Activated T-helper 1 cell treated with anti-CD3 and anti-CD28 coated beads, Interleukin-2, amount 50 U/mL, for 16 hours (primary cell): ENCODE measurements at places on chromosomes 2 and 18.

GRCh38 chr2:3692375-3692774, 11.0 kb upstream of the DCDC2C start:
- DNase-seq, result no peak

GRCh38 chr18:42157878-42158277, 202.8 kb downstream of the PIK3C3 start:
- DNase-seq, result no peak

DNA sequence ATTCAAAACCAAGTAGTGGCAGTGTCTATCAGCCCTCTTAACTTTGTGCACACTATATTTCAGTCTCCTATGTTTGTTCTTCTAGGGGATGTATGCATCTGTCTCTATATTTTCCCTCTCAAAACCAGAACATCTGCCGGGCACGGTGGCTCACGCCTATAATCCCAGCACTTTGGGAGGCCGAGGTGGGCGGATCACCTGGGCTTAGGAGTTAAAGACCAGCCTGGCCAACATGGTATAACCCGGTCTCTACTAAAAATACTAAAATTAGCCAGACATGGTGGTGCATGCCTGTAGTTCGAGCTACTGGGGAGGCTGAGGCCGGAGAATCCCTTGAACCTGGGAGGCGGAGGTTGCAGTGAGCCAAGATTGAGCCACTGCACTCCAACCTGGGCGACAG, 9.9 kb upstream of the GAREM2 start:
- no peak for DNase-seq

DNA sequence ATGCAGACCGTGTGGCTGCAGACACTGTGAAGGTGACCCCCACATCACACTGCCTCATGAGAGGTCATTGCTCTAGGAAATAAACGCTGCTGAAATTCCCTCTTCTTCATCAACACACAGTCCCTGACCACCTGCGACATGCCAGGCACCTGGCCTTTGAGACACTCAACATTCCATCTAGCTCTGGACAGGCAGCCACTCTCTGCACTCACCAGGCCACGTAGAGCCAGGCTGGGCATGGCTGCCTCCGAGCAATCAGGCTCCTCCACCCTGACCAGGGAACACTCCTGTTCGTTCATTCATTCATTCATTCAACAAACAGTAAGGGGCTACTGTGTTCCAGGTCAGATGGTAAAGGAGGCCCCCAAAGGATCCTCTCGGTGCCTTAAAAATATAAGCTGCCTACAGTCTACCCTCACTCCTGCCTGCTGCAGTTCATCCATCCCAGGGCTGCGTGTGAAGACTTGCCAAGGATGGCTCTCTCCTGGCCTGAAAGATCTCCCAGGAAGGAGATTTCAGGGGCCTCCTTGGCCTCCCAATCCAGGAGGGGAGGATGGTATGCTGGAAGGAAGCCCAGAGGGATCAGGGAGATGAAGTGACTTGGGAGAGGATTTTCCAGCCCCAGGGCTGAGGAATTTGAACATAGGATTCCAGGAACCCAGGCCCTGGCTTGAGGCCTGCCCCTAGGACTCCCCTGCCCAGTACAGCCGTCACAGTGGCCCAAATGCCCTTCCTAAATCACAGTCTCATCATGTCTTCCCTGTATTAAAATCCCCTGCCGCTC, 66.7 kb downstream of the TNS1 start:
- DNase-seq, result no peak

GRCh38 chr18:21053127-21053526, 58.5 kb downstream of the ROCK1 start:
- no peak for DNase-seq

GRCh38 chr2:147506889-147507288, 337.9 kb upstream of the ACVR2A start:
- DNase-seq, result no peak

- no peak for DNase-seq
These were observed 134.2 kb downstream of the FOXI3 start for GRCh38 chr2:88318071-88318955.

- no peak for DNase-seq
These were observed 49.7 kb upstream of the NFE2L2 start for GRCh38 chr2:177314194-177314593.

GRCh38 chr2:101124643-101125366, 26.4 kb downstream of the TBC1D8 start:
- DNase-seq, result no peak

DNA sequence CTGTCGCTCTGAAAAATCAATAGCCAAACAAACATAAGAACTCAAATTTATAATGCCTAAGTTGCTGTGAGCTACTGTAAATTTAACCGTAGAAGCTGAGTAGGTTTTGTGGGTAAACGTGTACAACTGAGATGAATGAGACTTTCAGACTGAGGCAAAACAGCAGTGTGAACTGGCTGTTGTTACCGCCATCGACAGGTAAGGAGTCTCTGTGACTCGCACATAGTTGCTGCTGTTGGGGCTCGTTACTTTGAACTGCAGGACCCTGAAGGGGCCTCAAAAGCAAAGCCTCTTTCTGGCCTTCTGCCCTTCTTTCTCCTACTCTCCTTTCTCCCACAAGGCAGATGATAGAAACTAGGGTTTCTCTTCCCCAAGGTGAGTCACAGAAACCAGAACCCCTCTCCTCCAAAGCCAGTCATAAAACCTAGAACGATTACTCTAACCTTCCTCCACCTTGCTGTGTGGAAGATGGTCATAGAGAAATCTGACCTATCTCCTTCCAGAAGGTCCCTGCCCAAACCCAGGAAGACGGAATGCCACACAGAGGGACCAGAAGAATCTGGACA, 101.2 kb downstream of the DLGAP1 start:
- DNase-seq, result no peak

- DNase-seq, result no peak
These were observed 11.4 kb downstream of the CIB4 start for GRCh38 chr2:26629751-26630150.

DNA sequence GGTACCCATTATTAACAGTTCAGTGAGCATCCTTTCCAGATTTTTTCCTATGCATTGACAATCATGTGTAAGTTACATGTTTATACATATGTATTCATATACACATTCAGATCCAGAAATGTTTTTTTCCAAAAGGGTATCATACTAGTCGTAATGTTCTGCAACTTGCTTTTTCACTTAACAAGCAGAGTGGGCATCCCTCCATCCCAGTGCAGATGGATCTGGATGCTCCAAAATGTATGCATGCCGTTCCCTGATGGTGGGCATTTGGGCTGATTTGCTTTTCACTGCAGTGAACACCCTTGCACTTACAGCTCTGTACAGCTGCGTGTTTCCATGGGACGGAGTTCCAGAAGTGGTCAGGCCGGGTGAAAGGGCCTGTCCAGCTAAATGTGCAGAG, 57.0 kb downstream of the DNMT3A start:
- DNase-seq, result no peak

GRCh38 chr2:230575642-230576324, 136.9 kb upstream of the CAB39 start:
- no peak for DNase-seq

- DNase-seq, result no peak
These were observed 10.5 kb upstream of the EPAS1 start for GRCh38 chr2:46286715-46287114.
